ENCODE measurements at places on chromosomes 2 and 18.

GRCh38 chr2:178574789-178575188 is 94.5 kb downstream of the PLEKHA3 start:
- no peak for DNase-seq

DNA sequence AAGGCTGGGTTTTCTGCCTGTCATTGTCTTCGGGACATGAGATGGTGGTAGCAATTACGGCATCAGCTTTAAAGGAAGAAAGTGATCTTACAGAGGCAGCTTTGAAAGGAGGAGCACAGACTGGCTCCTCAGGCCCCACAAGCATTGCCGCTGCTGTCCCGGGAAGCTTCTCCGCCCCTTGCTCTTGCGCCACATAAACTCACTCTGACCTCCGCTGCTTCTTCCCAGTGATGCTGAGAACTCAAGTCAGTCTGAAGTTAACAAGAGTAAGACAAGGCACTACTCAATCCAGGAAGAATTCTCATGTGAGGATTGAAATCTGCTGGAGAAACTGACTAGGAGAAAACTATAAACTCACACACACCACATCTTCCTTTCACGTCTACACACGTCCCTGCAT is 112.4 kb upstream of the RIOK3 start:
- no peak for DNase-seq

GRCh38 chr2:200257570-200257969 is 48.9 kb upstream of the SPATS2L start:
- DNase-seq: no peak

DNA sequence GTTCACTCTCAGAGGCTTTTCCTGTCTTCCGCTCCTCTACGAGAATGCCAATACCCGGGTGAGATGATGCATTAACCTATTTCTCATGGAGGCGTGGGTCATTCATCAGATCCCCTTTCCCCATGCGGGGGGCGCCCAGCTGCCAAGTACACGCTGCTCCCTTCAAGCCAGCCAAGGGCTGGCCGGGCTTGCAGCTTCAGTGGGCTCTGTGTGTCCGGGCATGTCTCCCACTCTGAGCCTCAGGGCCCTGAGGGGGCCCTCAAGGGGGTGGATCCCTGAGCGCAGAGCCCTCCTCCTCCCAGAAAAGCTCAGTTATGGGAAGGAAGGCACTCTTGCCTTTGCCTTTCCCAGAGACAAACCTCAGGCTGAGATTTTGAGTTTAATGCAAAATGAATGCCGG is 431.8 kb upstream of the MYT1L start:
- no peak for DNase-seq

GRCh38 chr18:11533513-11533890 is 75.9 kb upstream of the SLC35G4 start:
- no peak for DNase-seq

- no peak for DNase-seq
Measured at GRCh38 chr2:10546975-10547391, 98.9 kb upstream of the ODC1 start.
